ENCODE measurements at places on chromosomes 2 and 18.

GRCh38 chr18:60050821-60051220 is 151.0 kb downstream of the PMAIP1 start:
- DNase-seq, result no peak

GRCh38 chr2:70870790-70871189 is 35.2 kb upstream of the CD207 start:
- no peak for DNase-seq

- DNase-seq, result no peak
Measured at GRCh38 chr18:61394983-61395382, 61.8 kb downstream of the CDH20 start.

DNA sequence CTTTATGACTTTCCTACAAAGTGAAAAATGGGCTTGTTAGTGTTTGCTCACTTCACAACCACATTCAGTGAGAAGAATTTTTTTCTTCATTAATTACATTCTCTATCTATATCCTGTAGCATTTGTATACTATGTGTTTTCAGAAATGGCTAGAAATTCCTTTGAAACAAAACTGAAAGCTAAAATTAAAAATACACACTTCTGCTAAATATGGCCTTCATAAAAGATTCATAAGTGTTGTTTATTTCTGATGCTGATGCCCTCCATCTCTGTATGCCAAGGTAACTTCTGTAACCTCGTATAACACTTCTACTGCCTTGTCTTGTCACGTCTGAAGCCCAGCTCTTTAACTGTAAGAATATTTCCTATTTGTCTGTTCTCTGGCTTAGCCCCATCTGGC is 59.8 kb downstream of the PMAIP1 start:
- no peak for DNase-seq

- no peak for DNase-seq
Measured at GRCh38 chr2:155035308-155035707, 336.8 kb downstream of the KCNJ3 start.

DNA sequence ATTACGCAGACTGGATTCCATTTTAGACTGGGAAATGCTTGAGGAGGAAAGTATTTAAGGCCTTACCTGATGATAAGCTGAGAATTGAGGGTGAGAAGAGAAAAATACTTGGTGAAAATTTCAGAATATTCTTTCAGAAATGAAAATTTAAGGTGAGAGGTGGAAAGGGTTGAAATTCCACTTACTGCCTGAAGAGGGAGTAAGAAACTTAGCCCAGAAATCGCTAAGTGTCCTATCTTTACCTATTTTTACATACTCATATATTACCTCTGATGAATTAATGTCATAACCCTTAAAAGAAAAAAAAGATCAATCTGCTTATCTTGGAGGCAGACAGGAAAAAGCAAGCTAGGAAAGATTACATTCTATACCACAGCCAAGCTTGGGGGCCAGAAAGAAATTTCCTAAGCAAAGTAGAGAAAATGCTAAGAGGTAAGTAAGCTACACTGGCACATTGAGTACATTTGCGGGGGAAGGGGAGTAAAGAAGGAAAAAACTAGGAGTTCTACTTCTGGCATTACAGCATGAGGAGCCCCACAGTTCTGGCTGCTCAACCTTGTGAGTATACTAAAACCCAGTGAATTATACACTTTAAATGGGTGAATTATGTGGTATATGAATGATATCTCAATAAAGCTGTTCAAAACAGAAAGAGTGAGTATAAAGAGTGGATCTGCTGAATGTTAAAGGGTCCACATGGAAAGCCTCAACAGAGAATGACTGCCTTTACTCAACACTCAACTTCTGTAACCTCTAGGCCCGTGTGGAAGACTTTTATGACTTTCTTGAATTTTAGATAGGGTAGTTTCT is 33.8 kb downstream of the SMC6 start:
- no peak for DNase-seq

DNA sequence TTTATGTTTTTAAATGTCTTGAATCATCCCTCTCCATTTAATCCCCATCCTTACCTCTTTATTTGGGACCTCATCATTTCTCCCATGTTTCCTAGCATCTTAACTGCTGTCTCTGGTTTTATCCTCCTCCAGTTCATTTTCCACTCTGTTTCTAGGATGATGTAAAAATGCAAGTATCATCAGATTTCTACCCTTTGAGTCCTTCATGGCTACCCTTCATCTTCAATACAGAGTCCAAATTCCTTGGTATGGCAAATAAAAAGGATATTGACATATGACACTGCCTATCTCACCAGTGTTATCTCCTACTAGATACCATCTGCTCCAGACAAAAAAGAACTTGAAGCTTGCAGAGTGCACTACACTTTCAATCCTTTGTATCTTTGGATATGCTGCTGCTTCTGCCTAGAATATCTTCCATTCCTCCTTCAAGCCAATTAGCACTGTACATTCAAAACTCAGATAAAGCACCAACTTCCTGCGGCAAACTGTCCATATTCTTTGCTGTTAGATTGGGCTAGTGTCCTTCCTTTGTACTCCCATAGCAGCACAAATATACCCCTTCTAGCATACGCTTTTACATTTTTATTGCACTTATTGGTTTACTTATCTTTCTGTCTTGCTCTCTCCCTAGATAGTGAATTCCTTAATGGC is 24.6 kb upstream of the TLK1 start:
- DNase-seq, result no peak

GRCh38 chr2:105845976-105846375 is 101.3 kb downstream of the NCK2 start:
- DNase-seq, result no peak

DNA sequence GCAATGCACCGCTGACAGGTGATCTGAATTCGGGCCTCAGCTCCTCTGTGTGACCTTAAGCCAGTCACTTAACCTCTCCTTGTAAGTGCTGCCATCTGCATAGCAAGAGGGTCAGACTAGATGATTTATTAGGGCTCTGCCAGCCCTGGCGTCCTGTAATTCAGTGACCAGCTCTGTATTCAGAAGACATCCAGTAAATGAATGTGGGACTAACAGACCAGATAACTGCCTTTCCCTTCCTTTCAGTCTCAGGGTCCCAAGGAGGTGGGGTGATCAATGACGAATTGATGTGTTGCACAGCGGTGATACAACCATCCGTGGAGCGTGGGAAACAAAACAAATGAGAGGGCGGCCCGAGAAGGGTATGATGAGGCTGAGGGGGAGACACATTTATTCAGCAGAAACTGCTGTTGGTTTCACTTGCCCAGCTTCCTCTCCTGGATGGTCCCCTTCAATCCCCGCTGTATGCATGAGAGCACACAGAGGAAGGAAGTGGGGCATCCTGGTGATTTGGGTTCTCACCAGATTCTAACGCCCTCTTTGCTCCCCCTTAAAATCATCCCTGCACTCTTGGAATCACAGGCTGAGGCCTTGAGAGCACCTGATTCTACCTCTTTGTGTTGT is 92.8 kb downstream of the VIT start:
- DNase-seq, result no peak

DNA sequence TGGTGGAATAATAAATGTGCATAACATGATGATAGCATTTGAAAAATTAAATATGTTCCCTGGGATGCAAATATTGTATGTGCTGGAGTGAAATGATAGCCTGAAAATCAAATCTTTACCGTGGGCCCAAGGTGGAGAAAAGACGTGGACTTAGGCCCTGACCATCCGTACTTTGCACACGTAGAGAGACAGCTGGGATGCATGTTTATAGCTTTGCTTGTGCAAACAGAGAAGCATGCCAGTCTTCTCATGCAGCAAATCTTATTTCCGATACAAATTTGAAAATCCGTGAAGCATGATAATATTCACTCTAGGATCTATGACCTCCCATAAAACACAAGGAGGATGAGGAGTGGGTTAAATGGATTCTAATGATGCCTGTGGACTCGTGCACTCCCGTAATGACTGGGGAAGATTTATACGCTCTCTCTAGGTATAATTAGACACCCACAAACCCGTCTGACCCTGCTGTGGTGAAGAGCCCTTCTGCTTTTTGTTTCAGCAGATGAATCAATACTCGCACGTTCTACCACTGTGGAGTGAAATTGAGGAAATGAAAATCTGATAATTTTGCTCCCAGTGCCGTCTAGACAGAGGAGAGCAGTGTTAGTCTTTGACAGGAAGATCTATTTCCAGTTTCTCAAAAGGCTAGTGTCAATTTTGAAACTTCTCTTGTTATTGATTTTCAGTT is 810.3 kb upstream of the SALL3 start:
- no peak for DNase-seq
